ENCODE measurements at places on chromosomes 7 and 10.

- DNase-seq, result no peak
Measured at GRCh38 chr7:25832456-25832855, 319.5 kb upstream of the NFE2L3 start.

GRCh38 chr7:29332042-29332811 is 137.7 kb downstream of the CHN2 start:
- no peak for DNase-seq

DNA sequence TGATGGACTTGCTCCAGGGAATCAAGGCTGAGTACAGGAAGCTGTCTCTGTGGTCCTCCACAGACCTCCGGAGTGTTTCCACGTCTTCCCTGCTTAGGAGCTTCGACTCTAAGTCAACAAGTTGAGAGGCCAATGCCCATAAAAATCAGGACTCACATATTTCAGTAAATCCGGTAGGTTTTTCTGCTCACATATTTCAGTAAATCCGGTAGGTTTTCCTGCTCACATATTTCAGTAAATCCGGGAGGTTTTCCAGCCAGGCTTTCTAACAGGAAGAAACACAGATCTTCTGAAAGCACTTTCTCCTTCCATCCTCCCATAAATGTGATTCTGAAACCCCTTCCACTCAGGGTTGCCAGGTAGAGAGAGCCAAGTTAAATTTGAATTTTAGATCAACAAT is 340.1 kb upstream of the SHH start:
- no peak for DNase-seq

DNA sequence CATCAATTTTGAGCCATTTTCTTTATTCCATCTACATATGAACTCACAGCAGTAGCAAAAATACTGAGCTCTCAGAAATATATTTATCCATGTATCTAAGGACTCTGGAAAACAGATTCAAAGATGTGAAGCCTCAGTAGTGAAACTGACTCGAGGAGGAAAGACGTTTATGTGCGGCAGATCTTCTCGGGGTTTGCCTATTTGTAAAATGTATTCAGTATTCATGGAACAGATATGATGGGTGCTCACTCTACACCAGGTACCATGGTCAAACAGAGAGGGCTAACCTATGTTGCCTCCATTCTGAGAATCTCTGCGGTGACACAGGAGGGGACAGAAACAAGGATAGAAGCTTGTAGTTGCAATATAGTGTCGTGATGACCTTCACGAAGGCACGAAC is 93.7 kb downstream of the CAMK1D start:
- DNase-seq, result no peak

DNA sequence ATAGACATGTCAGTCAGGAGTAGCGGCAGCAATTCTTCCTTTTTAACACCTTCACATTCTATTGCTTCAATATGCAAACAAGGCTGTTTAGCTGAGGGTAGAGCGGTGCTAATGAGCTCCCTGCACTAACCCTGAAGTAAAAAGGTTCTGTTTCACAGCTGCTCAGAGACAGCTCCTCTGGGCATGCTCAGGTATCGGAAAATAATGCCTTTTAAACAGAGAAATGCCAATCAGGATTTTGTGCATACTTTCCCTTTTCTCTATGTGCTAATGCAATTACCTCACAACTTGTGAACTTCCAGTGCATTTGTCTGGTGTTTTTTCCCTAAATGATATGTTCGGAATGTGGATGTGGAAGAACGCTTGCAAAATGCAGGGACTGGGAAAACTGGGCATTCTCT is 307.7 kb upstream of the FZD8 start:
- no peak for DNase-seq

Data from colonic mucosa (tissue), 4 donors.